ENCODE measurements at places on chromosomes 3 and 15. TPM values are rescaled to one million over a fixed set of nuclear protein-coding genes. Genes with fewer than 3 reads are reported as not detected.

DNA sequence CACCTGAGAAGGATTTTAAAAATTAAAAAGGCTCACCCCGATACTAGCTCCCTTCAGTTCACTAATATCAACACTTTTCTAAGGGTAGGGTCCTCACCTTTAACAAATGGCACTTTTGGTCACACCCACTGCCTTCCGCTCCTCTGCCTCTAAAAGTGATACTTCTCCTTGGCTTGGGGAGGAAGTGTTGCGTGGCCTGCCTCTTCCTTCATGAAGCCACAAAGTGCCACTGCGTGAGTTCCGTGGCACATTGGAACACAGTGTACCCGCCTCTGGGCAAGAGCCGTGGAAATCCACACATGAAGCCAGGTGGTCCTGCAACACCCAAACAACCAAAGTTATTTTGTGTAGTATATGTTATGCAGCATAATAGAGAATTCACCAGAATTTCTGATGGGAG lies 3.9 kb downstream of the B4GALT4 start:
- DNase-seq: no peak

- DNase-seq: no peak
Measured at GRCh38 chr15:80635953-80636352, 59.2 kb upstream of the ABHD17C start.

- DNase-seq: no peak
Measured at GRCh38 chr3:167913219-167913835, 177.8 kb downstream of the SERPINI1 start.

Gene ANP32A
- polyA plus RNA-seq: 319 TPM

DNA sequence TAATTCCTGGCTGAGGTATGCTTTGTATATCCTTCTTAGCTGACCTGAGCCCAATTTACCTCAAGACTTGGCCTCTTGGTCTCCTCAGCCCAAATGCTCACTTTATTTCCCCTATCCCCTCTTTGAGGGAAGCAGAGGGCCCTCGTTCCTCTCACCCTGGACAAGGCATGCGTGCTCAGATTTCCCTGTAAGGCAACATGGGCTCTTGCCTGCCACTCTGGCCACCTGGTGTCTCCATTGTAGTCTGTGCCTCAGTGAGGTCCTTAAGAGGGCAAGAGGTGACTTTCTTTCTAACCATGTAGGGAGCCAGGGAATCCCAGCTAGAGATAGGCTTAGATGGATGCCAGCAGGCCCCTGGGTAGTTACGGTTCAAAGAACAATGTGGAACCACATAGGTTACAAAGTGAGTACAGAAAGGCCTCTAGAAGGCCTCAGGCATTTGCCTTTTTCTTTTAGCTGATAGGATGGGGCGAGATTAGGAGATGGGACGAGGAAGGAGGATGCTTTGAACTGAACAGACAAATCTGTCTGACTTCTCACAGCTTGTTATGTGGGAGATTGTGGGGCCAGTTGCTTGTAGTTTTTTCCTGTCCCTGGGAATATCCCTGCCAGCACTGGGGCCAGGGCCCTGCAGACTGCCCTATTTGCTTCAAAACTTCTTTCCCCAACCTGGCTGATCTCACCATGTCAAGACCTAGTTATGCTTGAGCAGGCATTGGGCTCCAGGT lies 1.1 kb upstream of the INTS14 start:
- no peak for DNase-seq

GRCh38 chr3:14509796-14510100 lies 30.4 kb downstream of the GRIP2 start:
- no peak for DNase-seq

Gene MRAS
- polyA plus RNA-seq: 29.4 TPM

DNA sequence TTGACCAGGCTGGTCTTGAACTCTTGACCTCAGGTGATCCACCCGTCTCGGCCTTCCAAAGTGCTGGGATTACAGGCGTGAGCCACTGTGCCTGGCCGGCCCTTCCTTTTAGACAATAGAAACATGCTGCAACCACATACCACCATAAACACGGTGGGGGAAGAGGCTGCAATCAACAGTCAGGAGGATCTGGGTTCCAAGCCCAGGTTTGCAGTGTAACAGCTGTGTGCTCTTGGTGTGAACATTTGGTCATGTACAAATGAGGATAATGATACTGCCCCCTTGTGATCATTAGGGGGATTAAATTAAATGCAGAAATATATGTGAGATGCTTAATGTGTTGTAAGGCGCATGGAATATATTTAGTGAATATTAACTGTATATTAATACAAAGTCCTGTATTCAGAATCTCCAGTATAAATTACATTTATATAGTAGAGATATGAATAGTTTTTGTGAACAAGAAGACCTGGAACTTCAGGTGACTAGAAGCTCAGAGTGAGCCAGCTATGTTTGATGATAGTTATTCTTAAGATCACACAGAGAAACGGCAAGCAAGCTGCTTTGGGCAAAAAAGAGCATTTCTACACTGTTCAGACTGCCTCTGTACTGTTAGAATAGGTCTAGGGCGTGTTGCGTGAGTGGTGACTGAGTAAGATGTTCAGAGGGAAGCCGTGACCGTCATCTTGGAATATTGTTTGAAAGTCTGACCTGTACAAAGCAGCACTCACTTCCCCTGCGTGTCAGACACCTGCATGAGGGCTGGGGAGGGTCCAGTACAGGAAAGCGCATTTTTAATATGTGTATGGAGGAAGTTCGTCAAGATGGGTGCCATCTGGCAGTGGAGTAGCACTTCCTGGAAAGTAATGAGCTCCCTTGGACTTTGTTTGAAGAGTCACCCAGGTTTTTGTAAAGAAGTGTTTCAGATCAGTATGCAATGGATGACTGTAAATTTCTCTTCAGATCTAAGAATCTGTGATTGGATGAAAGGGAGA lies 125.8 kb downstream of the PGPEP1L start:
- DNase-seq: peak; percentile 37

Gene LRRC2
- polyA plus RNA-seq: 2.4 TPM

Gene HESX1
- polyA plus RNA-seq: 4.4 TPM

- no peak for DNase-seq
Measured at GRCh38 chr3:194869482-194870169, 183.9 kb downstream of the FAM43A start.

GRCh38 chr3:53145713-53146080 lies 15.3 kb upstream of the PRKCD start:
- no peak for DNase-seq

DNA sequence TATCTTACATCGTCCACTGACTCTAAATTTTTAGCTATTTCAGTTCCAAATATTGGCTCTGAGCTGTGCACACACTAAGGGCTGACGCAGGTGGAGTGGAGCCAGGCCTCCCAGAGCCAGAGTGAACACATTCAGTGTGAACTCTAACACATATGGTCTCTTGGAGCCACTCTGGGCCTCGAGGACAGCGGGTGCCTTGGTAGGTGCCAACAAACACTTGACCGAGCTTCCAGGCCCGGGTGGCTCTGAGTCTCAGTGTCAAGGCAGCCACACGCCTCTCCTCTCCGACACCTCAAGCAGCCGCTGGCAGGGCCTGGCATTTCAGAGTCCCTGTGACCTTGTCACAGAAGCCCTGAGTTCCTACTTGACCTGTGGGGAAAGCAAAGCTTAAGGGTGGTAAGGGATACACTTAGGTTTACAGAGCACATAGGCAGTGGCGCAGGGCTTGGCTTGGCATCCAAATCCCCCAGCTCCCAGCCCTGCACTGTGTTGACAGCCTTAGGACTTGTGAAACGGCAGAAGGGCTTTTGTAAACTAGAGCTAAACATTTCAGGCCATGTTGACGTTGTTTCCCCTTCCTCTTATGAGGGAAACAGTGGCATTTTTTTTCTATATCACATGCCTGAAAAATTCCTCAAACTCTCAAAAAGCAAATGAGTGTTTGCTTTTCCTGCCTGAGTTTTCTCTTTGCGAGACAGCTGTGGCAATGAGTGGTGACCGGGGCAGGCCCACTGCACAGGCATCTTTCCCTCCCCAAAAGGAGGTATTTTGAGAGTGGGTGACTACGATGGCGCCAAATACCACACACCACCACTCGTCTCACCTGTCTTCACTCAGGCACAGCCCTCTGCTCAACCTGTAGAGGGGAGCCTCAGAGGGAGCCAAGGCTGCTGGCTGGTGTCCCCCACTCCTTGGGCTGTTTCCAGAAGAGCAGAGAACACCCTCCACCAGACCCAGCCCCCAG lies 60.8 kb downstream of the DAPK2 start:
- DNase-seq: no peak

Gene SLC9C1
- 0.61 TPM for polyA plus RNA-seq

Gene PRSS50
- 4.8 TPM for polyA plus RNA-seq

- no peak for DNase-seq
Measured at GRCh38 chr3:129746629-129747028, 140.2 kb upstream of the PLXND1 start.

Gene ZPLD1
- polyA plus RNA-seq: 0.78 TPM

DNA sequence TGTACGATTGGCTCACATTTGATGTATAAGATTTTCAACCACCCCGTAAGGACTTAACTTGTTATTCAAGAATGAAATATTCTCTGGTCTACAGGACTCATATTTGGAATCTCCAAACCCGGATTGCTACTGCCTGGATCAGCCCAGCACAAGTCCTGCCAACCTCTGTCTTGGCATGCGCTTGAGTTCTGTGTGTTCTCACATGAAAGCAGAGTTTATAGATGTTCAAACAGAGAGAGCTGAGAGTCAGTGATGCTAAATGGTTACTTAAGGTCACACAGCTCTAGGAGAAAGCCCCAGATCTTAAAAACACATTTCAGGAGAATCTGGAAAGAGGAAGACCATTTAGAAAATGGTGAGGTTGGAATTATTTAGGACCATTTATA lies 268.0 kb upstream of the TBL1XR1 start:
- no peak for DNase-seq

DNA sequence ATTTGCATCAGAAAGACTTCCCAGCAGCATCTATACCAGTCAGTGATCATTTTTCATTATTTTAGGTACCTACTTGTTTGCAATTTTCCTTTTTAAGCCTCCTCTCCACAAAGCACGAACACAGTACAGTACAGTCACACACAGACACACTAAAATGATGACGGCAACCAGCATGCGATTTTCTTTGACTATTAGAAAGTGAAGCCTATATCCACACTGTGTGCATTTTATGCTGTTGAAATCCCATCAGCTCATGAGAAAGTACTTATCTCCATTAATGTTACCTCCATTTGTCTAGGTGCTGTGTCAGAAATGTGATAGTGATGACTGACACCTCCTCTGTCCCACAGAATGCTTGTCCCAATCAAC lies 294.7 kb upstream of the MEIS2 start:
- DNase-seq: no peak

GRCh38 chr3:113193719-113194118 lies 17.6 kb upstream of the BOC start:
- DNase-seq: no peak

DNA sequence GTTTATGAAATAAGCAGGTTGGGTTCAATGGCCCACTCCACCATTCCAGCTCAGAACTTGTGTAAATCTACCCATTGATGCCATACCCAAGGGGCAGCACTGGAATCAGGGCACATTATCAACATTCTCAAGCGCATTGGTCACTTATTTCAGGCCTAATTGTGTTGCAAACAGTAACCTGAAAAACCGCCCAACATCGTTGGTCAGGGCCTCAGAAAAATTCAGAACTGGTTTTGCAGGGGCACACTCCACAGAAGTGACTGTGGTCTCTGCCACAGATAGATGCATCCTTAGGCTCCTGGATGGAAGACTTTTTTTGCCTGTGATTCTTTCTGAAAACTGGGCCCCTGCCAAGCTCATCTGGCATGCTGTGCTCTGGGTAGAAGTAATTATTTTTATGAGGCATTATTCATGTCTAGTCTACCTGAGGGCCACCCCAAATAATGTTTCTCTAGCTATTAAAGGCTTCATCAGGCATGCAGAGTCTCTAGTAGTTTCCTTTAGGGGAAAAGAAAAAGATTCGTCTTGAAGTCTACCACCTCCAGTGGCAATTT lies 21.7 kb upstream of the LRTM1 start:
- DNase-seq: no peak

Gene YEATS2
- polyA plus RNA-seq: 38.4 TPM

- no peak for DNase-seq
Measured at GRCh38 chr3:139327861-139328260, 16.0 kb upstream of the MRPS22 start.

Gene EEF1AKMT4
- polyA plus RNA-seq: 2.2 TPM

- no peak for DNase-seq
Measured at GRCh38 chr15:60941448-60941847, 287.7 kb downstream of the RORA start.

DNA sequence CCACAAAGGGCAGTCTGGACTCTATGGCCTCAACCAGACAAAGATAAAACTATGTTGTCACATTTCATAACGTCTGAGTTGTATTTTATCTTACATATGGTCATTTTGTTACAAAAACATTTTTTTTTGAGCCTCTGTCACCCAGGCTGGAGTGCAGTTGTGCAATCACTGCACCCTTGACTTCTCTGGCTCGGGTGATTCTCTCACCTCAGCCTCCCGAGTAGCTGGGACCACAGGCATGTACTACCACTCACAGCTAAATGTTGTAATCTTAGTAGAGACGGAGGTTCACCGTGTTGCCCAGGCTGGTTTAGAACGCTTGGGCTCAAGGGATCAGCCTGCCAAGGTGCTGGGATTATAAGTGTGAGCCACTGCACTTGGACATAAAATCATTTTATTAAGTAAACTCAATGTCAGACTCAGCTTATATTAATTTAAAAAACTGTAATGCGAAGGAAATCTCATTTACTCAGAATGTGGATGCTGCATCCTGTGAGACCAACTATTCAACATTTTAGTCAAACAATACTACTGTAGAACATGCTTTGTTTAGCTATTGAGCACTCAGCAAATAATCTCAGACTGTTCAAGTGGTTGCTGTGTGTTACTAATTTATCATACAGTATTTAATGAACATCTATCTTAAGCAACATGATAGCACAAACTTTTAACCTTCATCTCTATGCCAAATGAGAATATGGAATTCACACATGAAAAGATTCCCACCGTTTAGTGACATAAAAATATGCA lies 209.2 kb downstream of the TBL1XR1 start:
- no peak for DNase-seq

GRCh38 chr3:110925798-110926197 lies 145.8 kb upstream of the NECTIN3 start:
- DNase-seq: no peak

DNA sequence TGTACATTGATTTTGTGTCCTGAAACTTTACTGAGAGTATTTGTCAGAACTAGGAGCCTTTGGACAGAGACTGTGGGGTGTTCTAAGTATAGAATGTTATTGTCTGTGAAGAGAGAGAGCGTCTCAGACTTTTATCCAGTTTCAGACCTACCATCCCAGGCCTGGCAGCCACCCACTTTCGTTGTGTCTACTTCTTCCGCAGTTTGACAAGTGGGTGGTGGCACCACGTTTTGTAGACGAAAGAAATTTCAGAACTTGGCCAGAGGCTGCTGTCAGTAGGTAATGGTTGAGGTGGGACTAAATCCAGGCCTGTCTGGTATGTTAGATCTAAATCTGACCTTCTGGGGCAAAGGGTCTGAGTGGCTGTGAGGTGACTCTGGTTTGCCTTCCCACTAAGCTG lies 13.4 kb upstream of the TRAK1 start:
- DNase-seq: no peak

GRCh38 chr15:77402740-77403379 lies 17.0 kb downstream of the PEAK1 start:
- DNase-seq: no peak

Gene MYO5A
- 9.6 TPM for polyA plus RNA-seq

- DNase-seq: peak; percentile 85
Measured at GRCh38 chr3:10248184-10248983, at the start of gene TATDN2. Gene TATDN2, plus strand, starts transcription at chr3:10248459. Its CDS starts 742 bp downstream, at chr3:10249201.

- DNase-seq: no peak
Measured at GRCh38 chr15:96564546-96564945, 234.0 kb downstream of the NR2F2 start.

GRCh38 chr15:76953913-76954312 lies 22.4 kb downstream of the RCN2 start:
- no peak for DNase-seq

- no peak for DNase-seq
Measured at GRCh38 chr3:111648991-111649579, 53.9 kb upstream of the ZBED2 start.
